ENCODE measurements at places on chromosomes 1 and 21.

DNA sequence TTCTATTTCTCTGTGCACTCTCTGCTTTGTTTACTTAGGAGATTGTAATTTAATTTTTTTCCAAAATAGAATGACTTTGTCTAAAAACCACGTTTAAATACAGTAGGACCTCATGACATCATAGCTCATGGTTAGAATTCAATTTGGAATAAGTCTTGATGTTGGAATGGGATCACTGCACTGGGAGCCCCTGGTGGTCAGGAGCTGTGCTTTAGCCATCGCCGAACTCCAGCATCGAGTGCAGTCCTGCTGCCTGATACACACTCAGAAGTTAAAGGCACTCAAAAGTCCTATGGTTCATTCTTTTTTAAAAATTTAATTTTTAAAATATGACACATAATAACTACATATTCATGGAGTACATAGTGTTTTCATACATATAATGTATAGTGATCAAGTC, 75.1 kb downstream of the TEX35 start:
- DNase-seq: no peak

DNA sequence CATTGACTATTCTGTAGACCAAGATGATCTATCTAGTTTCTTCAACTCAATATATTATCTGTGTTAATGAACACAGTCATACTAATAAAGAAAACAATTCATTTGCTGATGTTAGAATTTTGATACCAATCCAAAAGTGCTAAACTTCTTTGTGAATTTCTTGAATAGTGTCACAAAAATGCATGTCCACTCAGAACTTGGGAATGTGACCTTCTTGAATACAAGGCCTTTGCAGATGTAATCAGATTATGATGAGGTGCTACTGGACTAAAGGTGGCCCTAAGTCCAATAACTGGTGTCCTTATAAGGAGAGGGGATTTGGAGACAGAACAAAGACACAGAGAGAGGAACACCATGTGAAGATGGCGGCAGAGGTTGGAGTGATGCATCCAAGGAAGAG, 305.8 kb upstream of the ZP4 start:
- no peak for DNase-seq

GRCh38 chr1:5960336-5960735, 31.9 kb downstream of the NPHP4 start:
- no peak for DNase-seq

- DNase-seq: no peak
Measured at GRCh38 chr1:244325056-244325758, 126.5 kb downstream of the ADSS2 start.

DNA sequence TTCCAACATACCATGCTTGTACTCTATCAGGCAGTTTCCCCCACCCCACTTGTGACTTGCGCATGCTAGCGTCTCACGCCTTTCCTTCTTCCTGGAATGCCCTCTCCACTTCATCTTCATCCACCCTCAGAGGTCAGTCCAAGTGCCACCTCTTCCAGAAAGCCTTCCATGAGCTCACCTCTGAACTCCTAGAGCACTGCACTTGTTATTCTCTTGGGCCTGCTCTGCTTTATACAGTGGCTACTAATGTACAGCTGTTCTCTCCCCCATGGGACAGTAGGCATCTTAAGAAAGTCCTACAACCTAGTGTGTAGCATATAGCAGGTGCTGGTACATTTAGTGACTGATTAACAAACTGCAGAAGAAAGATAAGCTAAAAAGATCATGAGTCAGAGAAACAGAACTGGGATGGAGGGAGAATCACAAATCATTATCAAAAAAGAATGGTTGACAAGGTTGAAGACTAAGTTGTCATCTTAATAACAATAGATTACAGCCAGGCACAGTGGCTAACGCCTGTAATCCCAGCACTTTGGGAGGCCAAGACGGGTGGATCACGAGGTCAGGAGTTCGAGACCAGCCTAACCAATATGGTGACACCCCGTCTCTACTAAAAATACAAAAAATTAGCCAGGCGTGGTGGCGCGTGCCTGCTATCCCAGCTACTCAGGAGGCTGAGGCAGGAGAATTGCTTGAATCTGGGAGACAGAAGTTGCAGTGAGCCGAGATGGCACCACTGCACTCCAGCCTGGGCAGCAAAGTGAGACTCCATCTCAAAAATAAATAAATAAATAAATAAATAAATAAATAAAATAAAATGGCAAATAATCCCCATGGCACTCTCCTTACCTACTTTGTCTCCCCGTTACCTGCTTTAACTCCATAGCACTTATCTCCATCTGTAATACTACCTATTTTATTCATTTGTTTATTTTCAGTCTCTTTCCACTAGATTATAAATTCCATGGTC, 16.3 kb upstream of the TSPAN1 start:
- DNase-seq: no peak

DNA sequence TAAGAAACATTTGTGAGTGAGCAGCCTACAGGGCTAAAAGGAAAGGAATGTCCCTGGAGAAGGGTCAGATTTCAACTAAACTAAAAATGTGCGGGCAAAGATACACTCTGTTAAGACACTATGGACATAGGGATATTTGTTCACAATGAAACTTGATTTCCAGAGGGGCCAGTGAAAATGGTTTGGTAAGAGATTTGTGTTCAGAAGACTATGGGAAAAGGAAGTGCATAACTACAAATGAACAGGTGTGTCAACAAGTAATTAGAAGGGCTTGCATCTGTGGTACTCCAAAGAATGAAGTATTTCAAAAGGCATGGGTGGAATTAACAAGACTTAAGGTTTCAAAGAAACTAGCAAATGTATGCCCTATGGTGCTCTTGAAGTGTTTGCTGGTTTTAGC, 60.4 kb downstream of the NME7 start:
- peak; percentile 51 for DNase-seq

GRCh38 chr21:39104911-39105310, 78.3 kb downstream of the PSMG1 start:
- DNase-seq: no peak

All from NCI-H1930 (cell line).